ENCODE measurements at places on chromosomes 6 and 20. TPM values are rescaled to one million over a fixed set of nuclear protein-coding genes. Genes with fewer than 3 reads are reported as not detected.

- H3K27me3 ChIP-seq: no peaks in the 10 kb centered on the region
- no peak overlapping the region for H3K27ac ChIP-seq
- H3K4me1 ChIP-seq: peaks cover 5% of the 10 kb centered on the region
- no peak for DNase-seq
- H3K36me3 ChIP-seq: no peaks in the 10 kb centered on the region
Measured at GRCh38 chr20:50725724-50726005, 5.7 kb upstream of the PARD6B start.

GRCh38 chr6:113758826-113759574 is 98.1 kb upstream of the MARCKS start:
- H3K27me3 ChIP-seq: peaks cover 2% of the 10 kb centered on the region
- no peak for DNase-seq
- no peak overlapping the region for H3K4me3 ChIP-seq
- H3K36me3 ChIP-seq: no peaks in the 10 kb centered on the region
- no peak overlapping the region for H3K27ac ChIP-seq

DNA sequence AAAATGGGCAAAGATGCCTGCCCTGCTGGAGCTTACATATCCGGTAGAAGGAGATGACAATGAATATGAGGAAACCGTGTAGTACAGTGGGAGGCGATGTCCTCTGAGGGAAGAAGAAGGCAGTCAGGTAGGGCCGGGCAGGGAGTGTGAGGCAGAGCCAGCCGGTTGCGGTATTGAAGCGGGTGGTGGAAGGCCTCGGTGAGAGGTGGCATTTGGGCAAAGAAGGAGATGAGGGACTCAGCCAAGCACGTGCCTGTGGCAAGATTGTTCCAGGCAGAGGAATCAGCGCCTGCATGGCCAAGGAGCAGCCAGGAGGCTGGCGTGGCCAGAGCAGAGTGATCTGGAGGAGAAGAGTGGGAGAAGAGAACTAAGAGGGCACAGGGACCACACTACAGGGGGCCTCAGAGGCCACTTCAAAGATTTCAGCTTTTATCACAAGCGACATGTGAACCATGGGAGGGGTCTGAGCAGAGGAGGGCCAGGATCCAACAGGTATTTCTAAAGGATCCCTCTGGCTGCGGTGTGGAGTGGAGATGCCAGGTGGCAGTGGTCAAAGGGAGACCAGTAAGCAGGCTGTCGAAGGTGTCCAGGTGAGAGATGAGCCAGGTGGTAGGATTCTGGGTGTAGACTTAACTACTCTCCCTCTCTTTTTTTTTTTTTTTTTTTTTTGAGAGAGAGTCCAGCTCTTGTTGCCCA is 13.8 kb downstream of the MDFI start:
- no peak overlapping the region for H3K4me3 ChIP-seq
- no peaks in the 10 kb centered on the region for H3K4me1 ChIP-seq
- no peak overlapping the region for H3K27ac ChIP-seq
- H3K27me3 ChIP-seq: peaks cover 3% of the 10 kb centered on the region

DNA sequence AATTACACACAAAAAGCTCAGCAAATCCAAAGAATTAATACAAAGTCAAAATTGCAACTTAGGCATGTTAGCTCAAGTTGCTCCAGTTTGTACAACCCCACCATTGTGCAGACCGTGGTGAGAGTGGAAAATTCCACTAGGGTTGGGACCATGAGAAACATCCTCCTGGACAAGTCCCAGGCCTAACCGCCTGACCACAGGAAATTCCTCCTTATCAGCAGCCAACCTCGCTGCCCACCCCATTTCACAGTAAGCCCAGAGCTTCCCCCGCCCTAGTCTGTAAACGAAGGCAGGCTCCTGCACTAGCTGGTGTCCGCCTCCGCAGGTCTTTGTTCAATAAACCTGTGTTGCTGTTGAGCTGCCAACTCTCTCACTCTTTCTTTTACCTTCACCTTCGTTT is 1023.3 kb downstream of the EYS start:
- H3K36me3 ChIP-seq: no peaks in the 10 kb centered on the region
- H3K4me1 ChIP-seq: no peaks in the 10 kb centered on the region
- no peak overlapping the region for H3K27ac ChIP-seq
- no peak for DNase-seq
- H3K27me3 ChIP-seq: no peaks in the 10 kb centered on the region

DNA sequence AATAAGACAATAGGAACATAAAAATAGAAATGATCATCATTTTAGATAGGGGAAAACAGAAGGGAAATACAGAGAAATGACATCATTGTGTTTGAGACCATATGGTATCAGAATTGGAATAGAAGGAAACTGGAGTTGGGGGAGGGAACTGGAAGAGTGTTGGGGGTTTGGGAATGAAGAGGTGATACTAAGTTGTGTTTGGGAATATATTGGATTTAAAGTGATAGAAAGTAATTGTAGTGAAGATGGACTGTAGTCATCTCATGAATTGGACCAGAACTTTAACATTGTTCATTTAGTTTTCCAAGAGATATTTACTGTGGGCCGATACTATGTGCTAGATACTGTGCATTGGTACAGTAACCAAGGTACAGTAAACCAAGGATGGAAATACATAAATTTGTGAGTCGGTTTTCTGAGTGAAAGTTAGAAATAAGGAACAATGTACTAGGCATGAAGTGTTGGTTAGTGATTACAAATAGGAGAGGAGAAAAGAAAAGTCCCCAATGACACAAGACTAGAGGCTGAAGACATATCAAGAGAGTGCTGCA is 32.3 kb downstream of the KCNQ5 start:
- H3K4me1 ChIP-seq: peaks cover 3% of the 10 kb centered on the region
- H3K27ac ChIP-seq: no peak overlapping the region
- no peaks in the 10 kb centered on the region for H3K36me3 ChIP-seq

DACT2 gene
- total RNA-seq: 0.10 TPM

DNA sequence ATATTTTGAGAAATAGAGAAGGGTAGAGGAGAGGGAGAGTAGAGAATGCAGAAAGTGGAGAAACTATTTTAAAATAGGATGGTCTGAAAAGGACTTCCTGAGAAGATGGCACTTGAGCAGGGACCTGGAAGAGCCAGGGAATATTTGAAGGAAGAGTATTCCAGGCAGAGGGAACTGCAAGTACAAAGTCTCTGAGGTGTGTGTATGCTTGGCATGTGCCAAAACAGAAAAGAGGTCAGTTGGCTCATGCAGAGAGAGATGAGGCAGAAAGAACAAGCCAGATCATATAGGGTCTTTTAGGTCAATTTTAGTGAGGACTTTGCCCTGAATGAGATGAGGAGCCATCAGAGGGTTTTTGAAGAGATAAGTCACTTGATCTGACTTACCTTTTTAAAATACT is 145.9 kb downstream of the FLRT3 start:
- H3K4me1 ChIP-seq: no peaks in the 10 kb centered on the region
- H3K27ac ChIP-seq: no peak overlapping the region
- H3K27me3 ChIP-seq: no peaks in the 10 kb centered on the region

HAO1 gene
- total RNA-seq: not detected

GRCh38 chr6:32668226-32668747 is 1.8 kb upstream of the HLA-DQB1 start:
- peaks cover 24% of the 10 kb centered on the region for H3K27me3 ChIP-seq
- no peak overlapping the region for H3K4me3 ChIP-seq
- DNase-seq: peak; percentile 58
- no peak overlapping the region for H3K27ac ChIP-seq
- peaks cover 49% of the 10 kb centered on the region for H3K4me1 ChIP-seq

- no peak overlapping the region for H3K4me3 ChIP-seq
- peaks cover 2% of the 10 kb centered on the region for H3K27me3 ChIP-seq
- H3K36me3 ChIP-seq: no peaks in the 10 kb centered on the region
- no peak overlapping the region for H3K27ac ChIP-seq
- H3K4me1 ChIP-seq: no peaks in the 10 kb centered on the region
- DNase-seq: no peak
Measured at GRCh38 chr20:48115502-48115901, 330.2 kb upstream of the SULF2 start.

PDCD2 gene
- total RNA-seq: 96.3 TPM

HLA-DRB1 gene
- total RNA-seq: 51.4 TPM
